AML-193 (cell line): ENCODE measurements at places on chromosomes 13 and 19.

DNA sequence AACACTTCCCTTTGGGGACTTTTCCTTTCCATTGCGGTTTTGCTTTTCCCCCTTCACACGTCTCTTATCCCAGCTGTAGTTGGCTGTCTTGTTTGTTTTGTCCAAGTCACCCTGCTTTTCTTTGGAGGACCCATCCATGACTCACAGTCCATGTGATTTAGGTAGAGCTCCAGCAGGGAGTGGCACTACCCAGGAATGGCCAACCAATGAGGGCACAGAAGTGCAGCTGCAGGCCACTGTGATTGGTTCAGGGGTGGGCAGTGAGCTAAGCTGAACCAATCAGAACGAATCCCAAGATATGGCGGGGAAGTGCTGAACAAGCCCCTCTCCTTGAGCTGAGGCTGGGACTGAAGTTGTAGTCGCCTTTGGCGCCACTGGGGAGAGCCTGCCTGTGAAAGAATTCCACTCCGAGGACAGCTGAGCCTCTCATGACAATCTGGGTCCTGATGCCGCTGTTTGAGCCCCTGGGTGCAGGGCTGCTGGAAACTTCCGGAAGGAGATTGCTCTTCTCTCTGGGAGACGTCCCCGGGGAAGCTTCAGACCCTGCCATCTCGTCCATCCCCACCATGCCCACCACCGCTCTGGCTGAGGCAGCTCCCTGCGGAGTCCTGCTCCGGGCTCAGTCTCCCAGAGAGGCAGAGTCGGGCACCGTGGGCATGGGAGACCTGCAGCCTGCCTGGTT, 62.9 kb upstream of the URI1 start:
- no peak for DNase-seq

DNA sequence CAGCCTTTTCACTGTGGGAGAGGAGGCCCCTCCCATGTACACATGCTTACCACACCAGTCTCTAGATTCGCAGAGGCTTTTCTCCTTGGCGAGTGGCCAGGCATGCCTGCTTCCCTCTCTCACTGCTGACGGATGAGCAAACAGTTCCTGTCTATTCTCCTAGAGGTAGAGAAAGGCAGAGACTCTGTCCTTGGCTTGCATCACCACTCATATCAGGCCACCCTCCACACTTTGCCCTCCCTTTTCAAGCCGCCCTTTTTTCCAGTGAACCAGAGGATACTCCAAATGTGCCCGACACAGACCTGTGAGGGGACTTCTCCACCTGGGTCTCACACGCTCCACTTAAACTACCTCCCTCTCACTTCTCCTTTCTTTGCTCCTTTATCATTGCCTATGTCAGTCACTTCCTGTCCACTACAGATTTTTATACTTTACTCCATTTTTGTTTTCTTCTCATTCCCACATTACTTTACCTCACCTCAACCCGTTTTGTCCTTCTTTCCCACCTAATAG, 284.6 kb downstream of the DNAJC15 start:
- no peak for DNase-seq

DNA sequence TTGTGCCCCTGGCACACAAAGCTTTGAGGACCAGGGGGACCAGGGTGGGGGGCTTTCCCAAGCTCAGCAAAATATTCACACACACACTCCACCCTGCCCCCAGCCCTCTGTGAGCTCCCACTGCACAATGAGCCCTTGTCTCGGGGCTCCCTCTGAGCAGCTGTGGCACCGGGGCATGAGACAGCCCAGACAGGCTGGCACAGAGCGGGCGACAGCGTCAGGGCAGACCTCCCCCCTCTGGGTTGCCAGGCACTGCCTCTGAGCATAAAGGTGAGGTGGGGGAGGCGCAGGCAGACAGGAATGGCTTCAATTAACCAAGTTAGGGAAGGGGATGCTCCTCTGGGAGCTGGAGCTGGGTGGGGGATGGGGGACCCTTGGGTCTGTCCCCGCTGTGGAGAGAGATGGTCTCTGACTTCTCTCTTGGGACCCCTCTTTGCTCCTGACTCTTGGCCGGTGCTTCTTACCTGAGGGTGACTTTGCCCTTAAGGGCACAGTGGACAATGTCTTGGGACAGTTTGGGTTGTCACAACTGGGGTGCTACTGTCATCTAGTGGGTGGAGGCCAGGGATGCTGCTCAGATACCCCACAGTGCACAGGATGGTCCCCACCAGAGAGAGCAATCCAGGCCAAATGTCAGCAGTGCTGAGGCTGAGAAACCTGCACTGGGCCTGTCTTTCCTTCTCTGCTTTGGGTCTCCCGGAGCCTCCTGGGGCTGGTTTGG, 30.3 kb downstream of the LYL1 start:
- no peak for DNase-seq

DNA sequence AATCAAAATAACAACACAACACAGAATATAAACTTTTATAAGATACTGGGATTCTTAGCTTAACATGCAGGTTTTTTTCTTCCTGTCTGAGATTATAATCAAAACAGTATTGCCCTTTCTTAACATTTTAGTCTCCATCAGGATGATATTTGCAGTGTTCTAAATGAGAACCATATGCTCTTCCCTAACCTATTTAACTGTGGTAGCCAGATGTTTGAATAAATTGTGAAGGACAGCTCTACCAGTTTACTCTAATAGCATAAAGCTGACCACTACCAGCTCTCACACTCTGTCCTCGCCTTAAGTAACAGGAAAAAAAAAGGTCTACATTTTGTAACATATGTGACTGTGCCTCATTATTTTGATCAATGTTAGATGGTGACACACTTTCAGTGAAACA, 618.7 kb upstream of the SGCG start:
- DNase-seq: no peak

DNA sequence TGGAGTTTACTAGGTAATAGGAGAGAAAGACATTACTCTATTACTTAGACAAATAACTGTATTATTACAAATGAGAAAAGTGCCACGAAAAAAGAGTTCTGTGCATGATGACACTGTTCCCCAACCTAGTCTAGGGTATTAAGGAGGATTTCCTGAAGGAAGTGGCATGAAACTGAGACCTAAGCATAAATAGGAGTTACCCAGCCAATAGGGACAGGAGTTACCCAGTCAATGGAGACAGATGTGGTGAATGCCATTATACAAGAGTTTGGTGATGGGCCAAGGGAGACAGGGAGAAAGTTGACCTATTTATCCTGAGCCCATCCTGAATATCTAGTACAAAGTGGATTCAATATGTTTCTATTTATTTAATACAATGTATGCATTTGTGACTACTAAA, 65.4 kb downstream of the KL start:
- DNase-seq: no peak

DNA sequence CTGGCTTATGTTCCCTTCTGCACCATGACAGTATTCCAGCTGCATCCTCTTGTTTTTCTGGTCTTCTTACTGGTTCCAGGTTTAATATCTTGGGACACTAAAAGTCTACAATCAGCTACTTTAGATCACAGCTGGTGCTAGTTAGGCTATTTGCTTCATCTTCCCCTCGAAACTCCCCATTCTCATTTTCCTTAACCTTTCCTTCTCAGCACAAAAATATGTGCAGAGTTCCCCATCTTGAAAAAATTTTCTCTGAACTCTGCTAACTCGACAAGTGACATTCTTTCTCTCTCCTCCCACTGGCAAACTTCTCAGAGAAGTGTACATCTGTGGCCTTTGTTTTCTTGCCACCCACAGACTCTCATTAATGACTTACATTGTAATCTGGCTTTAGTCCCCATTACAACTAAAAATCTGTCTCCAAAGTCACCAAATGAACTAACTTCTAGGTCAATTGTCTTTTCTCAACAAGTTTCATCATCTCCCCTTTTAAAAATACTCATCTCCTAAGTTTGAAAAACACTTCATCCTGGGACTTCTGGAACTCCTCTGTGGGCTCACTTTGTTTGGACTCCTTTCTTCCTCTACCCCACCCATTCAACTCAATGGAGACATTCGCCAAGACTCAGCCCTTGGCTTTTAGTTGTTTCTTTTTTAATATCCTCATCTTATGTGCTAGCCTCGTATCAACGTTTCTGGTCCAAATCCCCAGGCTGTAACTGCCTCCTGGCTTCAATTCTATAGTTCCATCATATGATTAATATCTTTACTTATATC, 7.1 kb upstream of the KL start:
- no peak for DNase-seq

DNA sequence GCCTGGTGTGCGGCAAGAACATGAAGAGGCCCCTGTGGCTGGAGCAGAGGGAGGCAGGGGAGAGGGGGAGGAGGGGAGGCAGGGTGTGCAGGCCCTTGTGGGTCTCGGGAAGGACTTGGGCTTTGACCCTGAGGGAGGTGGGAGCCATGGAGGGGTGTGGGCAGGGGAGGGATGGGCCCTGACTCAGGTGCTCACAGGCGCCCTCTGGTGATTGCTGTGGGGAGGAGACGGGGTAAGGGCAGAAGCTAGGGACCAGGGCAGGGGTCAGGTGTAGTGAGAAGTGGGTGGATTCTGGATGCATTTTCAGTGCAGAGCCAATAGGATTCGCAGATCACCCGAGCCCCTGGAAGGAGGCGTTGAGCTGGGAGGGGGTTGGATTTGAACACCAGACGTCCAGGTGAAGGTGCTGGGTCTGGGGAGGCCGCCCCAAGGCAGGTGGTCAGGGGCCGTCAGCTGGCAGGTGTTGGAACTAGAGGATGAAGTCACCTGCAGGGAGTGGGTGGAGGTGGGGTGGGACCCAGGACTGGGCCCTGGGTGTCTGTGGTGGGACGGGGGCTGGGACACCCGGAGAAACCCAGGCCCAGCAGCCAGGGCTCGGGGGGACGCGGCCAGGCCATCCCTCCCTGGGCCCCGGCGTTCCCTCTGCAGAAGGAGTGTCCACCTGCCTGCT, 185.4 kb downstream of the KDM4B start:
- no peak for DNase-seq

DNA sequence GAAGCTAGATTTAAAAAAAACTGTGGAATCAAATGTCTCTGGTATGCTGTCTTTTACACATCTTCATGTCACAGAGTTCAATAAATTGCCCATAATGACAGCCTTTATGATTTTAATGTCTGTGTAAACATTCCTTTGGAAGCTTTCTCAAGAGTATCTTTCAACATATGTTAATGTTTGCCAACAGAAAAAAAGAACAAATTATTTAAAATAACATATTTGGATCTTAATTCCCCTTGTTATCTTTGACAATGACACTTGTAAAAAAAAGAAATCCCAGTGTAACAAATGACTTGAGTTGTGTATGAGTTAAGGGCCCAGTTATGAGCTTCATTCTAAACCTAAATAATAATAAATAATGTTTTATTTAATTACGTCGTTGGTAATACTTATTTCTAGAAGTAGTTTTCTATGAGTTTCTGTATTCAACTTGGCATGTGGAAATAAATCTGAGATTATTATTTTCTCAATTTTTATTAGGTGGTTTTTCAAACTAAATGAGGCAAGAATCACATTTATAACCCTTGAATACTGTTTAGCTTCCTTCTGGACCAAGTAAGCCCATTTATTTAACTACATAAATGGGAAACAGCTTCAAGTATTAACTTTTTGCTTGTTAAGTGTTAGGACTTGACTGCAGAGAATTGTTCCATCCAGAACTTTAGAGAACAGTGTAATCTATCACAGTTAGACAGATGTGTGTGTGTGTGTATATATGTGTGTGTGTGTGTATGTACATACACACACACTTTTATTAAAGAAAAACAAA, 182.1 kb downstream of the POSTN start:
- DNase-seq: no peak

DNA sequence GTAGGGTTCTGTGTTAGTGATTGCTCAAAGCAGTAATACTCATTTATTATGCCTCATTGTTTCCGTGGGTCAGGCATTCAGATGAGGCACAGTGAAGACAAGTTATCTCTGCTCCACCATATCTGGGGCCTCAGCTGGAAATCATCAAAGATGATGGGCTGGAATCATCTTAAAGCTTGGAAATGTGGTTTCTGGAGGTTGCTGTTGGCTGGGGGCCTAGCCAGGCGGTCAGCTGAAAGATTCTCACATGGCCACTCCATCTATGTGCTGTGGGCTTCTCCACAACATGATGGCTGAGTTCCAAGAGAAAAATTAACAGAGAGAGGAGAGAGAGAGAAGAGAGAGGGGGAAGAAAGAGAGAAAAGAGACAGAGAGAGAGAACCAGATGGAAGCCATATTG, 75.5 kb downstream of the OLFM4 start:
- no peak for DNase-seq

GRCh38 chr13:51364404-51365008, 25.0 kb downstream of the SERPINE3 start:
- no peak for DNase-seq

DNA sequence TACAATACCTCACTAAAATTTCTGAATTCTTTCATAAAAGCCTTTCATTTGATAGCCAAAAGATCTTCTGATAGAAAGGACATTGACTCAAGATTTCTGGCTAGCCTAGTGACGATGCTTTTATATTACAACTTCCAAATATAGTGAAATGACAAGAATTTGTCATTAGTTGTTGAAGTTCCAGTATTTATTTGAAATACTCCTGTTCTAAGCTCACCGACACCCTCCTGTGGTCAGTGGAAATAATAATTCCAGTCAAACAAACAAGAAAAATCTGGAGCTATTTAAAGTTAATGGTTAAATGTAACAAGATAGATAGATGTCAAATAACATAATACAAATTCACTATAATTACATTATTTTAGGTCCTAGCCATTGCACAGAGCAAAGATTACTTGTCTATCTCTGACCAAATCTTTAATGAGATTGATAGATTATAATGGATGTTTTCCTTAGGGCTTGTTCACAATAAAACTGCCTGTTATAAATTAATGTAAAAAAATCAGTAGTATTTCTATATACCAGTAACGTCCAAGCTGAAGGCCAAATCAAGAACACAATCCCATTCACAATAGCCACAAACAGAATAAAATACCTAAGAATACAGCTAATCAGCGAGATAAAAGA, 195.5 kb downstream of the RGCC start:
- DNase-seq: peak; percentile 61

DNA sequence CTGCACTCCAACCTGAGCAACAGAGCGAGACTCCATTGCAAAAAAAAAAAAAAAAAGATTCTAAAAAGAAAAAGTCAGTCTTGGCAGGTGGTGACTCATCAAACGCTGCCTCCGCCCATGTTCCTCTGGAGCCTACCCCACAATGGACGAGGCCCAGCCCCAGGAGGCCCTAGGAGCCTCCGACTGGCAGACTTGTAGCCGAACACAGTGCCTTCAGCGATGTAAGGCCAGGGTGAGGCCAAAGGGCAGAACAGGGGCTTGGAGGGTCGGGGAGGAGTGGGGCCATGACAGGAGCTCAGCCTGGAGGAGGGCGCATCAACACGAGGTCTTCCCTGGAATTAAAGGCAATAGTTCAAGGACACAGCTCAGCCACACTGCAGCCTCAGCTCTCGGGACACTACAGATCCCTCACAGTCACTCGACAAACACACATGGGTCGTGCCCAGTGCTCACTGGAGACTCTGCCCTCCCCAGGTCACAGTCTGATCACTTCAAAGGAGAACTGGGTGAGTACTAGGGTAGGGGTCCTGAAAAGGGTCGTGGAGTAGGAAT, 5.1 kb downstream of the USE1 start:
- no peak for DNase-seq
